Lower lobe of right lung (tissue), 2 donors: ENCODE measurements at places on chromosomes 11 and 22. TPM values are rescaled to one million over a fixed set of nuclear protein-coding genes. Genes with fewer than 3 reads are reported as not detected.

DNA sequence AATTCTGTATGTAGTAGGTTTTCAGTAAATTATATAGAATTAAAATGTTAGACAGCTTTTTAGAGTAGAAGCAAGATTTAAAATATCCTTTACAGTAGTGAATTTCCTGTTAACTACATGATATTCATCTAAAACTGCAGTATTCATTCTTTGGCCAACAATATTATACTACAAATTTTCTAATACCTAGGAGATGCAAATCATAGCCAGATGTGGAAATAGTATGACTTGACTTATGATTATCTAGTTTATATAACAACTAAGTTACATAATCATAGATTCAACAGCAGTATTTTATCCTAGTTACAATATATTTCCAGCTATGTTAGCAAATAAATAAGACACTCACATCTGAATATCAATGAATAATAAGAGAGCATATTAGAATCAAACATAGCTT is 163.2 kb downstream of the MSANTD4 start:
- no peaks in the 10 kb centered on the region for H3K27me3 ChIP-seq
- no peak for DNase-seq
- no peaks in the 10 kb centered on the region for H3K4me1 ChIP-seq
- no peaks in the 10 kb centered on the region for H3K36me3 ChIP-seq

Gene SCO2
- 4.9 TPM for total RNA-seq

Gene GNAZ
- total RNA-seq: 2.4 TPM

Gene CAVIN3
- 36.3 TPM for total RNA-seq
